ENCODE measurements at places on chromosomes 4 and X.
A peak's percentile ranks its signal among the peaks of the same experiment; 100 is the strongest.

- no peak for DNase-seq
Observed at GRCh38 chr4:188246488-188246887, 107.2 kb downstream of the TRIML1 start.

DNA sequence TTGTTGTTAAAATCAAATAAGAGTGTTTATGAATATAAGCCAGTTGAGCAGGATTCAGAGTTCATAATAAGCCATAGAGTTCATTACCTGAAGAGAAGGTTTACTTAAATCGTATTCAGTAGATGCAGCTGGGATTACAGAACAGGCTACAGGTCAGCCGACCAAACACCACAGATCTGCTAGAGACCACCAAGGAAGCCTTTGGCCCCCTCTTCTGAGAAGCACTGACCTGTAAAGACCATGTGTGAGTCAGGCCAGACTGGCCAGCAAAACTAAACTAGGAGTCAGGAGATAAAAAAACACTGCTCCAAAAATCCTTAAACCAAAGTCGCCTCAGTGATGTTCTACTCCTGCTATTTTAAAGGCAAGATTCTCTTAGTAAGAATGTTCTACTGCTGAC is 1125.5 kb downstream of the FAT4 start:
- DNase-seq = no peak

- peak; percentile 2 for DNase-seq
Observed at GRCh38 chrX:9873952-9874351, 87.7 kb downstream of the SHROOM2 start.

- DNase-seq = no peak
Observed at GRCh38 chrX:44338361-44338760, 5.1 kb downstream of the EFHC2 start.

DNA sequence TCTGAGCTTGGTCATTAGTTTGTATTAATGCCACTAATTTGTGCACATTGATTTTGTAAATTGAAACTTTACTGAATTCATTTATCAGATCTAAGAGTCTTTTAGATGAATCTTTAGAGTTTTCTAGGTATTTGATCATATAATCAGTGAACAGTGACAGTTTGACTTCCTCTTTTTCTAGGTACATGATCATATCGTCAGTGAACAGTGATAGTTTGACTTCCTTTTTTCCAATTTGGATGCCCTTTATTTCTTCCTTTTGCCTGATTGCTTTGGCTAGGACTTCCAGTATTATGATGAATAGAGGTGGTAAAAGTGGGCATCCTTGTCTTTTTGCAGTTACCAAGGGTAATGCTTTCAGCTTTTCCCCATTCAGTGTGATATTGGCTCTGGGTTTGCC is 421.4 kb upstream of the CPXCR1 start:
- DNase-seq = no peak

- DNase-seq = no peak
Observed at GRCh38 chrX:113384628-113385027, 544.0 kb upstream of the AMOT start.

GRCh38 chr4:155025762-155026457 is 182.5 kb upstream of the NPY2R start:
- no peak for DNase-seq

DNA sequence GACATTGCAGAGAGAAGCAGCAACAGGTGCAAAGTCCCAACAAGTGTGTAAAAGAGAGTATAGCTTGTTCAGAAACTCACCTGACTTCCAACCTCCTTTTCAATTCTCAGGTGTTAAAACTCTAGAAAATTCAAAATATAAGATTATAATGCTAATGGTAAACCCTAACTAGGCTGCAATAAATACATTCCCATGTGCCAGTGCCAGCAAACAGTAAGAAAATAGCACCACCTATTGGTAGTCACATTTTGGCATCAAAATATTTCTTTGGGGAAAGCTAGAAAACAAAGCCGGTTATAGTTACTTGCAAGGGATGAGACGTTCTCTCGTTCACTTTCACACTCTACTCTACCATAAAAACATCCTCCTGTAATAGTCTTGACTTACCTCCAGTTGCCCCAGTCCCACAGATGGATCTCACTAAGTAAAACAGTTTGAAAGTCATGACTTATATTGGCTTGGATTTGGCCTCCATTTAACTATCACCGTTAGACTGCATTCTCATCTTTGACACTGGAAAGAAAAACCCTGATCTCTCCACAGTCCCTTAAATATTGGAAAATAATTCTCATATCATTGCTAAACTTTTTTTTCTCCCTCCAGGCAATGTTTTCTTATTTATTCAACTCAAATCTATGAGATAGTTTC is 9.6 kb downstream of the BMP3 start:
- no peak for DNase-seq

- DNase-seq = no peak
Observed at GRCh38 chr4:61805227-61805626, 605.1 kb downstream of the ADGRL3 start.

GRCh38 chr4:10083861-10084641 is 32.5 kb downstream of the WDR1 start:
- no peak for DNase-seq

DNA sequence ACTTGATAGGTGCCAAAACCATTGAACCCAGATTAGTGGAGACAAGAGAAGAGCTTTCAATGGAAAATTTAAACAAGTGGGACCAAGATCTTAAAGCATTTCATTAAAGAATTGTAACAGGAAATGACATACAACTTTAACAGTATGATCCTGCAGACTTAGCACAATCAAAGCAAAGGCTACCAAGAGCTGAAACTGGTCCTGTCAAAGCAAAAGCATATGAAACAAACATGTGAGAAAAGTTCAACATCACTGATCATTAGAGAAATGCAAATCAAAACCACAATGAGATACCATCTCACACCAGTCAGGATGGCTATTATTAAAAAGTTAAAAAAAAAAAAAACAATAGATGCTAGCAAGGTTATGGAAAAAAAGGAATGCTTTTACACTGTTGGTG is 425.6 kb downstream of the IL1RAPL1 start:
- no peak for DNase-seq

- no peak for DNase-seq
Observed at GRCh38 chr4:5924461-5925125, 31.7 kb upstream of the CRMP1 start.

GRCh38 chr4:82818664-82819662 is 20.4 kb upstream of the SCD5 start:
- no peak for DNase-seq

GRCh38 chr4:161522031-161522430 is 641.8 kb downstream of the FSTL5 start:
- DNase-seq = no peak

DNA sequence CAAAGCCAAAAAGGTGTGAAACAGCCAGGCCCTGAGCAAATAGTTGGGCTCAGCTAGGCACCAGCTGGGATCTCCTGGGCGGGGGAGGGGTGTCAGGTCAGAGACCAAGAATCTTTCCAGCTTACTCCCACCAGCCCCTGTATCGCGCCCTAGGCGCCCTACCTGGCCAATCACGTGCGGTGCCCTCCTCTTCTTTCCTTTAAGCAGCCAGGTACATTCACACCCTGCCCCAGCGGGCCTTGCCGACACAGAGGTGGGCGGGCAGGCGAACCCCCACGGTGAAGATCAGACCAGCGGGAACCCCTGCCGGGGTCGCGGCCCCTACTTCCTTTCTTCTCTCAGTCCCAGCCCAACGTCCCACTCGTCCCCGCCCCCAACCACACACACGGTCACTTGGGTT is 9.1 kb downstream of the ARHGAP36 start:
- DNase-seq = no peak

DNA sequence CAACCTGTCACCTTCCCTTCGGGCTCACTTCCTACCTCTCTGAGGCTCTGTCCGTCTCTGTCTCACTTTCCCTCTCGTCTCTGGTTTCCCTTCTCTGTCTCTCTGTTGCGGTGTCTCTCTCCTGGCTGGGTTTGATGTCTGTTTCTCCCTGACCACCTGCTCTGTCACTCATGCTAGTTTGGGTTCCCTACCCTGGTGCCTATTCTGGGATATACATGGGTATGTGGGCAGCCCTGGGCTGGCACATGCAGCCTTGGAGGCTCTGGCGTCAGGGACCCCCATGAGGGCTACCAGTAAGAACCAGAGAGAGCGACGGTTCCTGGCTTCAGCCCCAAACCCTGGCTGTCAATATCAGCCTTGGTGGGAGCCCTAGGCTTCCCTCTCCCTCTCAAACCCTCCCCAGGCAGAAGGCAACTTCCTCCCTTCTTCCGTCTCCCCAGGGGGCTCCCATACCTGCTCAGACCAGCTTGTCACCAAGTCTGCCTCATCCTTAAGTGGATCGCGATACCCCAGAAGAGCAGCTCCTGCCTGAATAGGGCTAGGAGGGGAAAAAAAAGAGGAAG is 314 bp downstream of the DNASE1L1 start:
- no peak for DNase-seq

DNA sequence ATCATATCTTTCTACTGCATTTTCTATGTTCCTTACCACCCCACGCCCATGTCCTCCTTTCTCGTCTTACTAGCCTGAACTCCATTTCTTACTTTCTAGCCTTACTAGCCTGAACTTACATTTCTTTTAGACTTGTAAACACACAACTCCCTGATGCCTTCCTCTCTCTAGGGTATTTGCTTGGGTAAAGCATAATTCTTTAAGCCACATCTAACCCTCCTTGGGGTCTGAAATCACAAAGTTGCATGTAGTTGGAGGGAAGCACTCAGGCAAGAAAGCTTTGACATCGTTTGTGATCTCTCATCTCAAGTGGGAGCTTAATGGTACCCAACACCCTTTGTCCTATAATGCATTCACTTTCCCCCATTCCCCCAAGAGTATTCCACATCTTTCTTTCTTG is 124.4 kb downstream of the SPOCK3 start:
- no peak for DNase-seq

- no peak for DNase-seq
Observed at GRCh38 chr4:20652226-20652885, 47.9 kb upstream of the PACRGL start.

DNA sequence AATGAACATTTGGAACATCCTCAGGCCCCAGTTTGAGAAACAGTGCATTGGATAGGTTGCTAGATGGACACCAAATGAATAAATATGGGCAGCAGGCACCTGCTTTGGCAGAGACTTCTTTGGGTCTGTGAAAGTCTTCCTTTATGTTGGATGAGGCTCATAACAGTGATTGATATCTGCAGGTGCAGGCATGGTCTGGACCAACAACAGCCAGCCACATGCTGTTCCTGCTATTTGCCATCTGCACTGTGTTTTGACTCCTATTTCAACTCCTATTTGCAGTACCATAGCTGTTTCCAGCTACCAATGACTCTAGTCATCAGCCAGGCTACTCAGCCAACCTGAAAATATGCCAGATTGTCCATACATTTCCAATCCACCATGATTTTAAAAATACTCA is 60.9 kb downstream of the ANAPC4 start:
- DNase-seq = no peak

DNA sequence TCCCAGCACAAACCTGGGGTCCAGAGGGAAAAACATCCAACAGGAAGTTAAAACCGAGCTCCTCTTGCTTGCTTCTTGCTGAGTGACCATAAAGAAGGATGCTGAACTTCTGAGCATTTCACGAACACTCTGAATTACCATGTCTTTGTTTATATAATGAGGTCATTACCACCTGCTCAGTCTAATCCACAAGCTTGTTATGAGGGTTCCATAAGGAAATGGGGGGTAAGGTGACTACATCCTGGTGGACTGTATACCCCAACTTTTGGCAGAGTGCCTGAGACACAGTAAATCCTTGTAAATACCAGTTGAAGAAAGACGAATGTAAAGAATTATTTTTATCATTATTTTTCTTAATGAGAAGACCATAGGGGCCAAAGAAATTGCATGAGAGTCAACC is 16.8 kb downstream of the CCDC149 start:
- no peak for DNase-seq

DNA sequence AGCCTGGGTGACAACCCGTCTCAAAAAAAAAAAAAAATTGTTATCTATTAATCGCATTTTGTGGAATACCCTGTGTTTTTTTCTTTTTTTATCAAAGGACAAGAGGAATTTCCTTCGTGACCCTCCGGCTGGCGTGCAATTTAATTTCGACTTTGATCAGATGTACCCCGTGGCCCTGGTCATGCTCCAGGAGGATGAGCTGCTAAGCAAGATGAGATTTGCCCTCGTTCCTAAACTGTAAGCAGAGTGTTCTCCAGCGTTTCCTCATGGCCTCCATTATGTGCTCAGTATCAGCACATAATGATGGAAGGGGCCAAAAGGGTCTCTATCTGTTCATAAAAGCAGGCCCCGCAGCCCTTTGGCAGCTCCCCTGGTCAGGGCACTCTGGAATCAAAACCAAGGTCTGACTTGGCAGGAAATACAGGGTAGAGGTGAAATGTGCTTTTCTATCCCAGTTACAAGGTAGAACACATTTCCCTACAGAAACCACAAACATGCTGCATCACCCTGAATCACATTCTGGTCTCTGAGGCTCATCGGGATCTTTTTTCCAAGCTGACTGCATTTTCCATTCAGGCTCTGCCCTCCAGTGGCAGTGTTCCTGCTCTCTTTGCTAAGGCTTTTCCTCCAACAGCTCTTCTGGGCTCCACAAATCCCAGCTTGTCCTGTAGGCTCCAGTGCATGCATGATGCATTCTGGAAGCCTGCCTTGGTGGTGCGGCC is 24.4 kb downstream of the SYAP1 start:
- DNase-seq = no peak

DNA sequence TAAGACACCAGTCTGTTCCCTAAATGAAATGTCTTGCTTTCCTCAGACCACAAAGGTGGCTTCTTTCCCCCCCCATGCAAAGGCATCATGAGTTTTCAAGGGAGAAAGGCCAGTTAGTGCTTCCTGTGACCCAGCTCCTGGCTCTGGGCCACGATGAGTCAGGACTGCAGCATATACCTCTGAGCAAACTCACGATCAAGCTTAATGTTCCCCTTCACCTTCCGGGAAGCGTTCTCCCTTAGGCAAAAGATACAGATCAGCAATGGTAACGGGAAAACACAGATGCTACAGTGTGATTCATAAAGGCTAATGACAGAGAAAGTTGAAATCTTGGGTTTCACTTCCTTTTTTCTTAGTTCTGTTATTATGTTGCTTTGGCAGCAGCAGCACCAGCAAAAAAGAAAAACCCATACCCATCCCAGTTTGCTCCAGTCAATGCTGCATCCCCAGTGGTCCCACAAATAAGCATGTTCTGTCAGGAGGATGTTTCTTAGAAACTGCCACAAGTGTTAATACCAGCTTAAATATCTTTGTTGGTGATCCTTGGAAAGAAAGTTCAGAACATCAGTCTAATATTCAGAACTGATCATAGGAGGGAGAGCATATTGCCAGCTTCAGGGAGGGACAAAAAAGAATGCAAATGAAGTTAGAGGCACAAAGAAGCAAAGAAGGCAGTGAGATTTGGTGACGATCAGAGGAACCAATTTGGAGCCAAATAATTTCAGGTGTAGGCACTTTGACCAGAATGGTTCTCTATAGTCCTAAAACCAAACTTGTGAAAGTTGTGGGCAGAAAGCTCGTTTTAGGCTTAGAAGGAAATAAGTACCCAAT is 41.2 kb downstream of the LONRF3 start:
- no peak for DNase-seq

GRCh38 chr4:80184825-80185756 is 12.2 kb upstream of the PRDM8 start:
- no peak for DNase-seq

- no peak for DNase-seq
Observed at GRCh38 chr4:36286481-36286871, 5.1 kb downstream of the DTHD1 start.

GRCh38 chr4:150268444-150268843 is 190.2 kb downstream of the DCLK2 start:
- no peak for DNase-seq
